ENCODE measurements at places on chromosomes 2 and 18. TPM values are rescaled to one million over a fixed set of nuclear protein-coding genes. Genes with fewer than 3 reads are reported as not detected.

Gene MEIS1
- total RNA-seq = 13.3 TPM

Gene EDAR
- total RNA-seq = not detected

Gene LBX2
- not detected for total RNA-seq

Gene LYG1
- total RNA-seq = 1.4 TPM

Gene HOXD11
- not detected for total RNA-seq

Gene PLEKHH2
- 1.6 TPM for total RNA-seq

GRCh38 chr2:129734343-129735034, 245.0 kb upstream of the RAB6C start:
- no peak overlapping the region for H3K27ac ChIP-seq
- H3K36me3 ChIP-seq = no peaks in the 10 kb centered on the region
- H3K4me3 ChIP-seq = no peak overlapping the region
- H3K4me1 ChIP-seq = no peaks in the 10 kb centered on the region
- peaks cover 5% of the 10 kb centered on the region for H3K27me3 ChIP-seq

DNA sequence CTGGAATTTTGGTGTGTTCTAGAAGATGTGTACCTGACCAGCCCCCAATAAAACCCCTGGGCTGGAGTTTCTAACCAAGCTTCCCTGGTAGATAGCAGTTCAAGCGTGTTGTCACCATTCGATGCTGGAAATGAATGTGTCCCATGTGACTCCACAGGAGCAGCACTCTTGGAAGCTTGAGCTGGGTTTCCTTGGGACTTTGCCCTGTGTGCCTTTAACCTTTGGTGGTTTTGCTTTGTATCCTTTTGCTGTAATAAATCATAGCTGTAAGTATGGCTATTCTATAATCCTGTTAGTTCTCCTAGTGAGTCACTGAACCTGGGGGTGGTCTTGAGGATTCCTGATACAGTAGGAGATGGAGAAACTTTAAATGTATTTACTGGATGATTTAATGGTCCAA, 65.2 kb downstream of the KLHL14 start:
- no peak overlapping the region for H3K27ac ChIP-seq
- H3K36me3 ChIP-seq = no peaks in the 10 kb centered on the region
- no peaks in the 10 kb centered on the region for H3K4me1 ChIP-seq

- H3K27ac ChIP-seq = no peak overlapping the region
- no peak overlapping the region for H3K4me3 ChIP-seq
- no peak for DNase-seq
- H3K27me3 ChIP-seq = no peaks in the 10 kb centered on the region
- H3K4me1 ChIP-seq = no peaks in the 10 kb centered on the region
Observed at GRCh38 chr2:189834059-189834458, 49.8 kb downstream of the PMS1 start.

GRCh38 chr2:220550995-220551700, 923.7 kb downstream of the SLC4A3 start:
- H3K36me3 ChIP-seq = no peaks in the 10 kb centered on the region
- no peak overlapping the region for H3K27ac ChIP-seq
- DNase-seq = no peak
- no peaks in the 10 kb centered on the region for H3K4me1 ChIP-seq
- no peak overlapping the region for H3K4me3 ChIP-seq
- no peaks in the 10 kb centered on the region for H3K27me3 ChIP-seq

GRCh38 chr2:121153516-121153915, 131.5 kb downstream of the TFCP2L1 start:
- H3K27ac ChIP-seq = no peak overlapping the region
- H3K4me1 ChIP-seq = no peaks in the 10 kb centered on the region
- H3K4me3 ChIP-seq = no peak overlapping the region
- peaks cover 6% of the 10 kb centered on the region for H3K36me3 ChIP-seq
- H3K27me3 ChIP-seq = peaks cover 5% of the 10 kb centered on the region

DNA sequence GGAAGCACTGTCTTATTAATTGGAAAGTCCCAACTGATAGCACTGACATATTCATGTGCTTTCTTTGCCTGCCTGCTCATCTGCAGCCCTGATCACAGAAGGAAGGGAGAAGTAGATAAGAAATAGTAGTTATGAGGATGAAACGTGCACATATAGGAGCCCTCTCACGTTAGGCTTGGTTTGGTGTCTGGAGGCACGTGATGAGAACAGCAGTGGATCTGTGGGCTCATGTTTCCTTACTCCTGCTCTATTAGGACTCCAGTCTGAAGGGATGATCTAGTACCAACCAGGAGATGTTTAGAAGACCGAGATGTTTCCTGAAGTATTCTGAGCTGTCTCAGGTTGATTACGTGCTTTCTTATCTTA, 84.9 kb downstream of the MAP4K4 start:
- H3K4me3 ChIP-seq = no peak overlapping the region
- no peak for DNase-seq
- peaks cover 75% of the 10 kb centered on the region for H3K4me1 ChIP-seq
- H3K36me3 ChIP-seq = peaks cover 5% of the 10 kb centered on the region
- H3K27me3 ChIP-seq = peaks cover 17% of the 10 kb centered on the region

GRCh38 chr2:12032398-12032797, 286.0 kb downstream of the LPIN1 start:
- no peak overlapping the region for H3K4me3 ChIP-seq
- H3K36me3 ChIP-seq = no peaks in the 10 kb centered on the region
- H3K4me1 ChIP-seq = no peaks in the 10 kb centered on the region
- no peak overlapping the region for H3K27ac ChIP-seq
- H3K27me3 ChIP-seq = peaks cover 1% of the 10 kb centered on the region

GRCh38 chr2:2059199-2059598, 271.9 kb downstream of the MYT1L start:
- no peak overlapping the region for H3K4me3 ChIP-seq
- peaks cover 3% of the 10 kb centered on the region for H3K4me1 ChIP-seq
- H3K27ac ChIP-seq = no peak overlapping the region
- no peaks in the 10 kb centered on the region for H3K36me3 ChIP-seq
- no peak for DNase-seq

GRCh38 chr2:202529389-202529788, 105.4 kb upstream of the FAM117B start:
- peaks cover 6% of the 10 kb centered on the region for H3K27me3 ChIP-seq
- peak overlapping the region; percentile 28 for H3K27ac ChIP-seq
- H3K4me1 ChIP-seq = peaks cover 8% of the 10 kb centered on the region
- H3K36me3 ChIP-seq = peaks cover 28% of the 10 kb centered on the region
- no peak overlapping the region for H3K4me3 ChIP-seq

DNA sequence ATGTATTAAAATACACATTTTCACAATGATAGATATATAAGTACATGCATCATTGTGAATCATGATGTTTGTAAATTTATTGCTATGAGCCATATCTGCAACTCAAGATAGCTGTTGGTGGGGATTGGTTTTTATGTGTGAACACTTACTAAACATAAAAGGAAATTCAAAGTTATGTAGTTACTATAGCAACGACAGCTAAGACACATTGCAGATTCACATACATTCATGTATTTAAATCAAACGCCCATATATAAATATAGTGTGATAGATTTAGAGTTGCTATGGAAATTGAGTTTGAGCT, 65.6 kb downstream of the MAPRE2 start:
- H3K27me3 ChIP-seq = no peaks in the 10 kb centered on the region
- no peak overlapping the region for H3K27ac ChIP-seq
- no peaks in the 10 kb centered on the region for H3K4me1 ChIP-seq
- H3K4me3 ChIP-seq = no peak overlapping the region

Data from endothelial cell (in vitro differentiated cells).